ENCODE measurements at places on chromosomes 6 and 20.

DNA sequence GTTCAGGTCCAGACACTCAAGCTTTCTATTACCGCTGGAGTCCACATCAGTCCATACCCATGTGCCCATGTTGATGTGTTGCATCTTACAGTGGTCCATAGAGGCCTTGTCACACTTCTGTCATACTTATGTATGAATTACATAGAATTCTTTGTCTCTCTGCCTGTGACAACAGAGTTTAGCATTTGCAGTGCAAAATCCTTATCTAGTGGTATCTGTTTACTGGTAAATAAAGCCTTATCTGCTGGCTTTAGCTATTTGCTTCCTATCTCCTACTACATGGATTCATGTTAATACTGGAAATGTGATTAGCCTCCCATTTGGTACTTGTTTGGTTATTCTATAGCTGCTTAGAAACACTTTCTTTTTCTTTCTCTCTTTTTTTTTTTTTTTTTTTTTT lies 49.8 kb downstream of the TFAP2B start:
- no peak for DNase-seq

DNA sequence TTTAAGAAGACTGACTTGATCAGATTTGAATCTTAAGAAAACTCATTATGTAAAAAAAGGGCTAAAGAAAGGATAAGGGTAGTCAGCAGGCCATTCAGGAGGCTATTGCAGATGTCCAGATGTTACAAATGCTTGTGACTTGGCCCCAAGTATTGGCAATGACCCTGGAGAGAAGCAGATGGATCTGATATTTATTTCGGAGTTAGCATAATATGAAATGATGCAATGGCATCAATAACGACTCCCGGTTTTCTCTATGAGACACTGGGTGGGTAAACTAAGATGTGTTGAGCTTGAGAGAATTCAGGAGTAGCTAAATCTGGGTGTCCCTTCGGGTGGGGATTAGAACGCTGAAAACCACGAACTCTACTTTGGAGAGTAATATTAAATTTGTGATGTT lies 149.7 kb downstream of the LAMA2 start:
- no peak for DNase-seq

GRCh38 chr6:109579361-109579760 lies 96.3 kb upstream of the ZBTB24 start:
- no peak for DNase-seq

DNA sequence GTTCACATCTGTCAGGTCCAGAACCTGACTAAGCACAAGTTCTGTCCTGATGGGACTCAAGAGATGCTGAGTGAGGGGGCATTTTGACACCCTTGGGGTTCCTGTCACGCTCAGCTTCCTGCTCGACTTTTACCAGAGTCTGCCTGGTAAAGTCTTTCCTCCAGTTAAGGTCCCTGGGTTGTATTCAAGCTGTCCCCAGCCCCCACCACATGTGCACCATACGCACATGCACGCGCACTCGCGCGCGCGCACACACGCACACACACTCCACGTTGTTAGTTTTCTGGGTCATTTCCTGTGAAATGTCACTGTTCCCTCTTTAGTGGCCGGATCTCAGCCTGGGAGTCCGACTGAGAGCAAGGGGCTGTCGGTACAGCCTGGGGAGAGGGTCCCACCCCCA lies 166.1 kb downstream of the GMPR start:
- DNase-seq, result no peak

- DNase-seq, result no peak
Measured at GRCh38 chr6:125922322-125922860, 34.2 kb upstream of the HINT3 start.

GRCh38 chr6:3032986-3033385 lies 33.3 kb downstream of the NQO2 start:
- no peak for DNase-seq

DNA sequence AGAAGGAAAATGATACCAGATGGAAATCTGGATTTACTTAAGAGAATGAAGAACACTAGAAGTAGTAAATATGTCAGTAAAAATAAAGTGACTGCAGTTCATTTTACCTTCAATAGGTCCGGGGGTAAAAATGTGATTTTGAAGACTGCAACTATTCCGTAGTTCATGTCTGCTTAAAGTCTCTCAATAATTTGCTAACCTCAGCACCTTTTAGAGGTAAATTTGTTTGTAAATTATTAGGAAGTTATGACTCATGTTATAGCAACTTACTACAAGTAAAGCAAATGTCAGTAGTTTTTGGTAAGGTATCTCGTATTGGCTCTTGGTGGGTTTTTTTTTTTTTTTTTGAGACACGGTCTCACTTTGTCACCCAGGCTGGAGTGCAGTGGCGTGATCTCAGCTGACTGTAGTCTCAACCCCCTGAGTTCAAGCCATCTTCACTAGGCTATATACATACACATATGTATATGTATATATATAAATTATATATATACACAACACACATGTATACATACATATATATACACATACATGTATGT lies 32.1 kb downstream of the BICRAL start:
- no peak for DNase-seq

GRCh38 chr20:10318291-10319024 lies 99.8 kb downstream of the SNAP25 start:
- DNase-seq, result no peak

DNA sequence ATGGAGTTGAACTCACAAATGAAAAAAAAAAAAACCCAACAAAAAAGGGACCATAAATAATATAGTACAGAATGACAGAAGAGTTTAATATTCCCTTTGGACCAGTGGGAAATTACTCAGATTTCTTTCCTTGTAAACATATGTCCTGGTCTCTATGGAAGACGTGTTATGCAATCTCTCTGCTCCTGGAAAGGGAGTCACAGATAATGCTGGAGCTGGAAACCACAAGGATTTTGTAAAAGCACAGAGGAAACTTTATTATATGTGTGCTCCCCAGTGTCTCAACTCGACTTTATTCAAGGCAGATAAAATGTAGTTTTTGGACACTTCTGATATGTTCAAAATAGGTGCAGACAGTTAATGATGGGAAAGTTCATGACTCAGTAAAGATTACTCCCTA lies 88.1 kb upstream of the ZFP64 start:
- no peak for DNase-seq

DNA sequence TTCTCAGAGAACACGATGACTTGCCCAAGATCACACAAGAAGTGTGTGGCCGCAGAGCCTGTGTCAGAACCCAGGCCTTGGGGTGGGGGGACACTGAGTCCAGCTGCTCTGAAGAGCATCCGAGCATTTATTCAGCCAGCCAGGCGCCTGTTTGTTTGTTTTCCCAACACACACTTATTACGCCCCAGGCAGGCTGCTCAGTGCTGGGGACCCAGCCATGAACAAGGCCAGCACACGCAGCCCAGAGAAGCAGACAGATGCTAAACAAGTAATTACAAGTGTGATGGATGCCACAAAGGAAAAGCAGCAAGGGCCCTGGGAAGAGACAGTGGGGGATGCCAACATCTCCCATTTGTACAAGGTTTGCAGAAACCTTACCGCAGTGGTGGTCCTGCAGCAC lies 19.4 kb upstream of the SIRPA start:
- no peak for DNase-seq

DNA sequence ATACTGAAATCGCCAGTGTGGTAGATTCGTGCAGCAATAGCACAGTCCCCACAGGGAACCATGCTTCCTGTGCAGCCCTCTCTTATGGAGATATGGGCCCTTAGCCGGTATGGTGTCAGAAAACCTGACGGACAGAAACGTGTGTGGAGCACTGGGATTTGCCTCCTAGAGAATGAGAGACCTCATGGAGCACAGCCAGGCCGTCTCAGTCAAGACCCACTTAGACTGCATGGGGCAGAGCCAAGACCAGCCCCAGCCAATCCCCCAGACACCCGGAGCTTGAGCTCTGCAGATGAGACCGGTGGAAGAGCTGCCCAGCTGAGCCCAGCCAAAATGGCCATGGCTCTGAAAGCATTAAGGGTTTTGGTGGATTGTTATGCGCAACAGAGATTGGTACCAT lies 163.7 kb downstream of the DLL1 start:
- DNase-seq, result no peak

- no peak for DNase-seq
Measured at GRCh38 chr6:80179695-80180094, 73.2 kb downstream of the BCKDHB start.

DNA sequence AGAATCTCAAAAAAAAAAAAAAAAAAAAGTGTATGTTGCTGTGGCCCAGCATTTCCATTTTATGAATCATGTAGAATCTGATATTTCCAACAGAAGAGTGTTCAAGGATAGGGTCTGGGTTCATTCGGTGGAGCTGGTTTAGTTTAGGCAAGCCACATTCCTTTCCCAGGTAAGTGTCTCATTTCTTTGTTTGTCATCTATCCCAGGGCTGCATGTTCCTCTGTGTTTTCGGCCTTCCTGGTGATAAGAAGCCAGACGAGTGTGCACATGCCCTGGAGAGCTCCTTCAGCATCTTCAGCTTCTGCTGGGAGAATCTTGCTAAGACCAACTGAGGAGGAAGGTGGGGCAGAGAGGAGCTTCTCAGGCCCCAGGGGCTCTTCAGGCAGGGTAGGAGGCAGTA lies 38.2 kb downstream of the NFYA start:
- no peak for DNase-seq

GRCh38 chr6:98516866-98517265 lies 317.5 kb upstream of the POU3F2 start:
- no peak for DNase-seq

GRCh38 chr6:105646391-105646867 lies 243.5 kb upstream of the PREP start:
- DNase-seq, result no peak

DNA sequence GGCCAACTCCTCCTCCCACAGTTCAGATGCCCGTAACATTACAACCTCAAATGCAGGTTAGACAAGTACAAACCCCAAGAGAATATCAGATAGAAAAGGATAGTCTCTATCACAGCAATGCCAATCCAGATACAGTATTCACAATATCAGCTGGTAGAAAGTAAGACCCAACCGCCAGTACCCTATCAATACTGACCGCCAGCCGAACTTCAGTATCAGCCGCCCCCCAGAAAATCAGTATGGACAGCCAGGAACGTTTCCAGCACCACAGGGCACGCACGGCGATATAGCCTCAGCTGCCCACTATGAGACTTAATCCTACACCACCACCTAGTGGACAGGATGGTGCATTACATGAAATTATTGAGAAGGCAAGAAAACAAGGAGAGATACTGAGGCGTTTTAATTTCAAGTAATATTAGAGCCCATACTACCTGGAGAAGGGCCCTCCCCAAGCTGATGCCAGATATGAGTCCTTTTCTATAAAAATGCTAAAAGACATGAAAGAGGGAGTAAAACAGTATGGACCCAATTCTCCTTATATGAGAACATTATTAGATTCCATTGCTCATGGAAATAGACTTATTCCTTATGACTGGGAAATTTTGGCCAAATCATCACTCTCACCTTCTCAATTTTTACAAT lies 17.6 kb upstream of the EIF2S2 start:
- peak; percentile 17 for DNase-seq

DNA sequence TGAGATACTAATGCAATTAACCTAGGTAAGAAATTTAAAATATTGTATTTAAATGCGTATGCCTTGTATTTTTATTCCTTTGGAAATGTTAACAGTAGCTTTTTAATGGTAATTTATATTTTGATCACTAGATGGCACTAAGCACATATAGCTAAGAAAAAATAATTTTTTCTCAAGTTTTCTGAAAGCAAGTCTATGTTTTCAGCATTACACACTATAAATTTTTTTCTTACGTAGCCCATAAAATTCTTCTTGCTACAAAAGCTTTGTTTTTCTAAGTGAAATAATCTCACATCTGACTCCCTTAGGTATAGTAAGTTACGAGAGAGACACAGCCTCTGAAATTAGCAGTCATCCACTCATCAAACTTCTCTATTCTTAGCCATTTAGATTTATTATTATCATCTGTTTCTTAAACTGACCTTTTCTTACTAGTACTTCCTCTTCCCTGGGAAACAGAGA lies 35.7 kb downstream of the TSPYL4 start:
- DNase-seq, result no peak

DNA sequence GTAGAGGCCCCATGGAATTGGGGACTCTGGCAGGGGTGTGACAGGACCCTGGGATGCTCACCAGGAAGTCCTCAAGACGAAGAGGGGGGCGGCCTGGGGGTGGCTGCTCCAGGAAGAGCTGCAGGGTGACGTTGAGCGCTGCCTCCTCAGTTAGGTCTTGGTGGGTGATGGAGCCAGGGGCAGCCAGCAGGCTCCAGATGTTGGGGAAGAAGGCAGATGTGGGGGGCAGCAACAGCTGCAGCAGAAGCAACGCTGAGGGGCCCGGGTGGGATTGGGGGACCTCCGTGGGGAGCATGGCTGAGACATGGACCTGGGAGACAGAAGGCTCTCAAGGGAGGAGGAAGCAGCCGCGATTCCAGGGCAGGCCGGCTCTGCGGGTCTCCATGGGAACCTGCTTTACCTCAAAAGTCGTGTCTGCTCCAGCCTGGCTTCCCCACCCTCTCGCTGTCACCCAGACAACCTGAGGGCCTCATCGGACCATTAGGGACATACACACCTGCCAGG lies 591 bp downstream of the VWA7 start:
- DNase-seq, result no peak

DNA sequence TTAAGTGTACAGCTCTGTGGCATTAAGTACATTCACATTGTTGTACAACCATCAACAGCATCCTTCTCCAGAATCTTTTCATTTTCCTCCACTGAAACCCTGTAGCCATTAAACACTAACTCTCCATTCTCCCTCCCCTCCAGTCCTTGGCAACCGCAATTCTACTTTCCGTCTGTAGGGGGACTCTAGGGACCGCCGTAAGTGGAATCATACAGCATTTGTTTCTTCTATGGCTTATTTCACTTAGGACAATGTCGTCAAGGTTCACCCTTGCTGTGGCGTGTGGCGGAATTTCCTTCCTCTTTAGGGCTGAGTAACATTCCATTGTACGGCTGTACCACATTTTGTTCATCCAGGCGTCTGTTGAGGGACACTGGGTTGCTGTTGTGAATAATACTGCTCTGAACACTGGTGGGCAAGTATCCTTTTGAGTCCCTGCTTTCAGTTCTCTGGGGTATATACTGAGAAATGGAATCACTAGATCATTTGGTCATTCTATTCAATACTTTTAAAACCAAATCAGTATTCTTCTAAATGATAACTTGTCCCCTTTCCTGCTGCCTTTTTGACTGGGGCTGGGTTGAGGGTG lies 50.7 kb downstream of the PPP1R3G start:
- DNase-seq, result peak; percentile 32

DNA sequence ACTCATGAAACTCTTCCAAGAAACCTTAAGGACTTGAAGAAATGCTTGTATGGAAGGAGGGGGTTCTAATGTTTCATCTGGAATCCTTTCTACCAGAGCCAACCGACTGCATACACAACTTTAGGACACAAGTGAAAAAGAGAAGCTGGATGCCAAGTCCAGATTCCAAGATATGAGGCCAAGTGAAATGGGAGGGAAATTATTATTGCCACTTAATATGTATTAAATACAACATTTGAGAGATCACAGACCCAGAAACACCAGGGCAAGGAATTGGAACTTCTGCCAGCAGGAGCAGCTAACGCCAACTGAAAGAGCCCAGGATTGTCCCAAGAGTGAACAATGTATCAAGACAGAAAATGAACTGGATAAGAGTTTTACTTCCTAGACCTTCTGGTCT lies 144.2 kb downstream of the ARHGAP18 start:
- no peak for DNase-seq

- DNase-seq, result no peak
Measured at GRCh38 chr6:116629563-116629981, 13.3 kb downstream of the RSPH4A start.

- no peak for DNase-seq
Measured at GRCh38 chr6:26213334-26214075, 126.3 kb downstream of the HFE start.

All from stimulated activated CD4-positive, alpha-beta T cell treated with anti-CD3 and anti-CD28 coated beads, Interleukin-12 subunit alpha, Interleukin-12 subunit beta, amount 100 ng/mL, for 24 hours (primary cell).